ENCODE measurements at places on chromosomes 5 and 9.
A peak's percentile ranks its signal among the peaks of the same experiment; 100 is the strongest.

DNA sequence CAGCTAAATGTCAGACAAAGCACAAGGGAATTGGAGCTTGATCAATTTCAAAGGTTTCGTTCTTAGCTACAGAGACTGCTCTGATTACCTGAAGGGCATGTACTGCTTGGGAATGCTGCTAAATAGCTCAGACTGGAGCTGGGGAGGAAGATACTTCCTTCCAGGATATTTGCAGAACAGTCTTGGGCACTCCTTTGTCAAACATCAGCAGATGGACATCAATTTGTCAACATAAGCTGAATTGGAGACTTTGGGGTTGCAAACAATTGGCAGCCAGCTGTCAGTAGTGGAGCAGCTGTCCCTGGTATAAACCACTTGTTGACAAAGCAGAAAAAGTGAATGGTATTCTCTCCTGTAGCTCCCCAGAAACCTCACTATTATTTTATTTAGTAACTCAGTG lies 182.0 kb downstream of the CCDC192 start:
- DNase-seq: no peak

DNA sequence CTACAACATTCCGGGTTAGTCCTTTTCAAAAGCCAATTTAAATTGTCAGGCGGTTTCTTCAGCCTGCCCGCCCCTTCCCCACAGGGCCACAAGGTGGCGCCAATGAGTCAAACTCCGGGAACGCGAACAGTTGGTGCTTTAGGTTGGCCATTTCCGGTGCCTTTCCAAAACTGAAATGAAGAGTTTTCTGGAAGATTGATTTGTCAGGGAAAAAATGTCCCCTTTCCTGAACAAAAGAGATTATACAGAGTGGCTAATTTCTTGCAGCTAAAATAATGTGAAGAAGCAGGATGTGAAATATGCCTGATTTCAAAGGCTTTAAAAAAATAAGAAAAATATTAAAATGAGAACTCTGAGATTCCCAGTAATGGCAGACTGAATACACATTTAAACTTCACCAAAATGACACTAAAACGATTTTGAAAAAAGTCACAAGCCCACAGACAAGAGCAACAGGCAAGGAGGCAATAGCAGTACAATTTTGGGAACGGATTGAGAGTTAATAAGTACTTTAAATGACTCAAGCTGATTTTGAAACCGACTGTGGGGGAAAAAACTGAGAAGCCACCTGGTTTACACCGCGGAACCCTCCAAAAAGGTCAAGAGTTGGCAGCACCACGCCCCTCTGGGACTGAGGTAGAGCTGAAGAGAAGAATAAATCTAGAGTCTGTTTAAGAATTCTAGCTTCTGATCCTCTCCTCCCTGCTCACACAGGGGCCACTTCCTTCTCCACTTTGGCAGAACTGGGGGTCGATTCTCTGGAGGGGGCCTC lies 45.7 kb downstream of the SLC46A2 start:
- DNase-seq: peak; percentile 56

DNA sequence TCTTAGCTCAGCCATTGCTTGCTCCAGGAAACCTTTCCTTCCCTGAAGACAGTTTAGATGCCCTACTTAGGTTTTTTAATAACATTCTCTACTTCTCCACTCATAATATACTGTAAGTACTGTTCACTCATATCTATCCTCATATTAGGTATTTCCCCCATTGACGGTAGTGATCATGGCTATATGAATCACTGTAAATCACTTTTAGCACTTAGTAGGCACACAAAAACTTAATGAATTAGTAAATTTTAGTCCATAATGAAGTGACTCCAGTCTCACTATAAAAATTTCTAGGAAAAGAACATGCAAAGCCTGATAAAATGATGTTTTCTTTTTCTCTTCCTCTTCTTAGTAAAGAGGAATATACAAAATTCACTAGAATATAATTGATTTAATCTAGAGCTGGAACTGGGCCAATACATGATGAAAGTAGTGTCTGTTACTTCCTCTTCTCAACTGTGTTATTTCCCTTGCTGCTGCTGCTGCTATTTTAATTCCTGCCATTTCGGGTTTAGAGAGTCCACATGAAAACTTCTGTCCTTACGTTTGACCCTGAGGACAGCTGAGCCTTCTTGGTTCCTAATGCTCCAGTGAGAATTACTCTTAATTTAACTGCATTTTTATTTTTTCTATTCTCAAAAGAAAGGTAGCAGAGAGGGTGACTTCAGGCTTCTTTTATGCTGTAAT lies 73.5 kb downstream of the LNPEP start:
- DNase-seq: no peak

- no peak for DNase-seq
Measured at GRCh38 chr5:118692811-118693342, 295.5 kb downstream of the DTWD2 start.

GRCh38 chr9:15240927-15241326 lies 66.1 kb downstream of the TTC39B start:
- DNase-seq: no peak

- no peak for DNase-seq
Measured at GRCh38 chr9:124303762-124304161, 46.0 kb downstream of the NEK6 start.

DNA sequence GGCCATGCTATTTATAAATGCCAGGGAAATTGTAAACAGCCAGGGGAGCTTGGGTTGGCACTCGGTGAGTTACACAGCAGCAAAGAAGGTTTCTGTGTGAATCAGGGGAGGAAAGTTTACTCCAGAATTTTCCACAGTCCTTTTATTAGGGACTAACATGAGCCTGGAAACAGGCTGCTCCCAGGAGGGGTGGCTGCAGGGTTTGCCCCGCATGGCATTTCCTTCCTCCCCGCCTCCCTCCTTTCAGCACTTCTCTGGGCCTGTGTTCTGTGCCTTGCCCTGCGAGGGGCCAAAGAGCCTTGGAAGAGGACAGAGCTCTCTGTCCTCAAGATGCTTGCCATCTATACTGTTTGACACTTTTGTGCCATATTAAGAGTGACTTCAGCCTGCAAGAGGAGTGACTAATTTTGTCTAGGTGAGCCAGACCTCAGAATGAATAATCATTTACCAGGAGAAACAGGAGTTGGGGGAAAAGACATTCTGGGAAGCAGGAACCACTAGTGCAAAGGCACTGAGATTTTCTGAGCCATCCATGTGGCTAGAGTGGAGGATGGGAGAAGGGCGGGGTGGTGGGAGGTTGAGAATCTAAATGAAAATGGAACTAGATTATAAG lies 1.8 kb downstream of the GSN start:
- no peak for DNase-seq

- DNase-seq: no peak
Measured at GRCh38 chr5:133841831-133842750, 126.3 kb downstream of the C5orf15 start.

DNA sequence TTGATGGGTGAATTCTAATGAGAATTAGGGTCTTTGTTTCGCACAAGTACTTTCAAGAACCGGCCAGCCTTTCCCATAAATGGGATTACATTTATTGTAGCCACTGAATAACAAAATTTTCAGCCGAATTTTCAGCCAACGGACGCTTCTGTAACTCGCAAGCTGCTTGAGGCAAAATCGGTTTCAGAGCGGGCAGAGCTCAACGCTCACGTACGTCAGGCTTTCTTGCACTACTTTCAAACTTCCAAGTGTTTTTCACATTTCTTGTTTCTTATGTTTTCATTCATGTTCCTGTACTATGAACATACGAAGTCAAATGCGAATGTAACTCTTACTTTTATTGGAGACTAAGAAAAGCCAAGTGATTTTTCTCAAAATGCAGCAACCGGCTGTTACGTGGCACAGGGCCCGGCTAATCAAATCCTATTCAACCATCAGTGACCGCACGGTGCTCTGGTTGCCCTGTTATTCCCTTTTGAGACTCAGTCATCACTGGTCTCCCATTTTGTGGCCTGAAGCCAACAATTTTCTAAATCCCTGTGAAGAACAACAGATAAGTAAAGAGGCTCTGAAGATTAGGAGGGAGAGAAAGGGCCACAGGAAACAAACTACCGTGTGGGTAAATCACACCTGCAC lies 68.5 kb downstream of the SLC28A3 start:
- DNase-seq: no peak

DNA sequence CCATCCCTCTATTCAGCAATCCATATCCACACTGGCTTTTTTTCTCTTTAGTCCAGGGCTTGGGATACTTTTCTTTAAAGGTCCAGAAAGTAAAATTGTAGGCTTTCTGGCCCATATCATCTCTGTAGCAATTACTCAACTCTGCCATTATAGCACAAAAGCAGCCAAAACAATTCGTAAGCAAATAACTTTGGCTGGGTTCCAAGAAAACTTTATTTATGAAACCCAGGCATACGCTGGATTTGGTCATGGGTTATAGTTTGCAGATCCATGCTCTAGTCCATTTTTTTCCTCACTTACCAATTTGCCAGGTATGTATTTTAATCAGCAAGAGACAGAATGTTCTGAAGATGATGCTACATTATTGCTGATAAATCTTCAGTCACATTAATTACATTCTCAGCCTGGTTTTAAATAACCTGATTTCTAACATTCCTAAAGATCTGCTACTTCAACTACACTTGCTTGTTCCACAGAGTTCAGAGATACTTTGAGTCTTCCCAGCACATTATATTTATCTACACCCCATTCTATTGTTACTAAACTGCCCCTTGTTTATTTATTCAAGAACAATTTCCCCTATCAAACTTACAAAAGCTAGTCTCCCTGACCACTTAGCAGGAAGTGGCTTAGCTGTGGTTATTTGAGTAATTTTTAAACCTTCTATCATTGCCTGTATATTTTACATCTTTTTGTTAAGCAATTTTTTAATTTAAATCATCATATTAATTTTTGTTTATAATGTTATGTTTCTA lies 161.0 kb downstream of the ISL1 start:
- DNase-seq: no peak
